Cardiac muscle cell (in vitro differentiated cells and primary cell): ENCODE measurements at places on chromosomes 3 and 15. TPM values are rescaled to one million over a fixed set of nuclear protein-coding genes. Genes with fewer than 3 reads are reported as not detected.

The WDR53 gene
- 8.9 and 10.3 TPM in 2 replicates for total RNA-seq

The GOLGA6B gene
- total RNA-seq, result 0.80 TPM in 1 of 2 replicates, not detected in the other

The CCDC39 gene
- total RNA-seq, result not detected in 2 replicates

The TRIM42 gene
- not detected in 2 replicates for total RNA-seq

The SLC22A14 gene
- 0.07 and 0.12 TPM in 2 replicates for total RNA-seq
